ENCODE measurements at places on chromosomes 12 and 14. TPM values are rescaled to one million over a fixed set of nuclear protein-coding genes. Genes with fewer than 3 reads are reported as not detected.
A peak's percentile ranks its signal among the peaks of the same experiment; 100 is the strongest.

The CD27 gene
- total RNA-seq: not detected

GRCh38 chr14:93974833-93975232, 1.5 kb downstream of the ASB2 start:
- no peaks in the 10 kb centered on the region for H3K27me3 ChIP-seq
- DNase-seq: no peak
- H3K27ac ChIP-seq: no peak overlapping the region
- no peak overlapping the region for H3K4me3 ChIP-seq
- H3K4me1 ChIP-seq: peaks cover 45% of the 10 kb centered on the region

DNA sequence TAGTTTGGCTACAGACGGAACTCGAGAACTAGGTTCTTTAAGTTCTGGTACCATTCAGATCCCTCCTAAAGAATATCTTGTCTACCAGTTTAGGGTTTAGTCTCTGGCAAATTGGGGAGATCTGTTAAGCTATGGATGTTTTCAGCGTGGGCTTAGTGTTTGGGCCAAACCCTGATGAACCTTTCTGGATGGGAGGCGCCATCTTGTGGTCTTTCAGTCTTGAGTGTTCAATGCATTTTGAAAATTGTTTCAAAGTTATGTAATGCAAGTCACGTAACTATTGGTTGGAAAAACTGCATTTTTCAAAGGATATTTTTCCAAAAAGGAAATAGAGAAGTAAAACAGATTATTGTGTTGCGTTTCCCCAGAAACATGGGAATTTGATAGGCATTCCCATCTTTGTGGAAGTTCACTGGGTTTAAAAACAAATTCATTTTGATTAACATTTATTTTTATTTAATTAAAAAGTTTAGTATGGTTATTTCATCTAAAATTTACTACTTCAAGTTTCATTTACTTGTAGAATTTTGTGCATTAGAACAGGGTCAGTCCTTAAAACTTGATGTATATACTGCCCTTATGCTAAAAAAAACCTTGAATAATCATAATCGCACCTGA, 169.0 kb downstream of the PRIMA1 start:
- H3K27ac ChIP-seq: no peak overlapping the region
- H3K36me3 ChIP-seq: no peaks in the 10 kb centered on the region
- H3K4me1 ChIP-seq: no peaks in the 10 kb centered on the region

DNA sequence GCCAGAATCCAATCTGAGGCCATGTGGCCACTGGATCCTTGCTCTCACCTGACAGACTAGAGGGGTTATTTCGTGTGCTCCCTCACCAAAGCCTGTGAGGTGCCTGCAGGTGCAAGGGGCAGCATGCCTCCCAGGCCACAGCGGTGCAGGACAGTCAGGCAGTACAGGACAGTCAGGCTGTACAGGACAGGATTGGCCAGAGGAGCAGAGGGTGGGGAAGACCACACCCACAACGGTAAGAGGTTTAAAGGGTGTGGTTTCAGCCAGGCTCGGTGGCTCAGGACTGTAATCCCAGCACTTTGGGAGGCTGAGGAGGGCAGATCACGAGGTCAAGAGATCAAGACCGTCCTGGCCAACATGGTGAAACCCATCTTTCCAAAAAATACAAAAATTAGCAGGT, 3.1 kb upstream of the BRF1 start:
- no peak overlapping the region for H3K27ac ChIP-seq
- H3K4me1 ChIP-seq: peaks cover 9% of the 10 kb centered on the region
- no peak overlapping the region for H3K4me3 ChIP-seq
- H3K27me3 ChIP-seq: no peaks in the 10 kb centered on the region
- no peak for DNase-seq
- peaks cover 15% of the 10 kb centered on the region for H3K36me3 ChIP-seq

The TNFAIP2 gene
- 43.0 TPM for total RNA-seq

DNA sequence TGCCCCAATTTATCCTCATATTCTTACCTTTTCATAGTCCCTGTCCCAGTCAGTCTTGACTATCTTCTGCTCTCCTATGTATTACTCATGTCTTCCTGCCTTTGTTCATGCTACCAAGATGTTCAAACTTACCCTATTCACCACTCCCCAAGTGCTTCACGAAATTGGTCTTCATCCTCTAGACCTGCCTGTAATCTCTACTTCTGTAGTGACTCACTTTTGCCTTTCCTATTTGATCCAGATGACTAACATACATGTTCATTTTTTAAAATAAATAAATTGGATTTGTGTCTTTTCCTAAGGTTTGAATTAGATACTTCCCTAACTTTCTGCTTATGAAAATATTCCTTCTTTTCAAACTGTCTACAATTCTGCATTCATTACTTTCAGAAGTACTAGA, 107.7 kb upstream of the PPM1H start:
- no peak overlapping the region for H3K4me3 ChIP-seq
- peaks cover 34% of the 10 kb centered on the region for H3K4me1 ChIP-seq
- peak; percentile 84 for DNase-seq
- no peaks in the 10 kb centered on the region for H3K36me3 ChIP-seq
- H3K27me3 ChIP-seq: 0 out of 2 replicates have a peak, but pooled peaks cover 2% of the 10 kb centered on the region

DNA sequence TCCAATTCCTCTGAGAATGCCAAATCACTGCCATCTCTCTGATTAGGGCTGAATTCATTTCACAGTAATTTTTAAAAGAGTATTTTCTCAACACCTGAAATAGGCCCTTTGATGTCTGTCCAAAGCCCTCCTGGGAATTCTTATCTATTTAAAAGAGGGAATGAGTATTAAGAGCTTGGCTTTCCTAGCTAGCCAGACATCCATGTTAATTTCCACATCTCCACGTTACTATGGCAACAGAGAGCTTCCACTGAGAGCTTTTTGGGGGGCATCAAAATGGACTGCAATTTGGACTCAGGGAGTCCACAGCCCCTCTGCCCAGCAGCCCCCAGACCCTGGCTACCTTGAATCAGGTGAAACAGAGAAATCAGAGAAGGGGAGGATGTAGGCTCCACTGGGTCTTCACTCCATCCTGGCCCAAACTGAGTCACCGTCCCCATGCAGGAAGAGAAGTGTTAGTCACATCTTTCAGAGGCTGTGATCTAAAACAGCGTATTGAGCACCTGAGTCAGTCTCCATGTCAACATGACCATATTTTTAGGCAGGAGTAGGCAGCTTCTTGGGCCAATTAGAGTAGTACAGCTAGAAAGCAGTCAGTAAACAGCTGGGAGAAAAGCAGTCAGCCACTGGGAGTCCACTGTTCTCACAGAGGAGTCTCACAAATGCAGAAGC, 7.0 kb upstream of the FICD start:
- no peak overlapping the region for H3K27ac ChIP-seq
- DNase-seq: no peak
- H3K36me3 ChIP-seq: no peaks in the 10 kb centered on the region
- no peak overlapping the region for H3K4me3 ChIP-seq

GRCh38 chr12:47845081-47845480, 25.4 kb upstream of the HDAC7 start:
- no peaks in the 10 kb centered on the region for H3K4me1 ChIP-seq
- DNase-seq: no peak
- no peak overlapping the region for H3K27ac ChIP-seq
- no peak overlapping the region for H3K4me3 ChIP-seq
- peaks cover 3% of the 10 kb centered on the region for H3K27me3 ChIP-seq

The HELB gene
- total RNA-seq: 2.3 TPM

The POTEM gene
- total RNA-seq: not detected

GRCh38 chr14:73472185-73473114, 14.1 kb upstream of the NUMB start:
- no peak for DNase-seq
- H3K27ac ChIP-seq: no peak overlapping the region
- no peaks in the 10 kb centered on the region for H3K36me3 ChIP-seq
- no peak overlapping the region for H3K4me3 ChIP-seq

GRCh38 chr14:55814064-55814463, 234.1 kb downstream of the KTN1 start:
- H3K36me3 ChIP-seq: no peaks in the 10 kb centered on the region
- no peak overlapping the region for H3K27ac ChIP-seq
- peaks cover 11% of the 10 kb centered on the region for H3K4me1 ChIP-seq
- no peak for DNase-seq

DNA sequence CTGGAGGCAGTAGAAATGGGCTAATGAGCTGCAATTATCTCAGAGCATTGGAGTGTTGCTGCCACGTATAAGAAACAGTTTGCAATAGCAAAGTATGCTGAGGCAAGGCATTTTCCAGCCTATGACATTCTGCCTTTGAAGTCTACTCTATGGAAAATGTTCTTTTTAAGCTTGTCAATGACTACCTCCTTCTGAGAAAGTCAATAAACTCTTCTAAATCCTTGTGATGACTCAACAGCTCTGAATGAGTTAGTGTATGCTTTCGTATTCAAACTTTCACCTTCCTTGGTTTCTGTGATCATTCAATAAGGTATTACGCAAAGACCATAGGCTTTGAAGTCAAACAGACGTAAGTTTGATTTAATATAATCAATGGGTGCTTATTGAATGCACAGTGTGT, 111.2 kb downstream of the CAPZA3 start:
- no peak overlapping the region for H3K27ac ChIP-seq
- no peak overlapping the region for H3K4me3 ChIP-seq
- DNase-seq: no peak
- peaks cover 7% of the 10 kb centered on the region for H3K4me1 ChIP-seq
- H3K36me3 ChIP-seq: no peaks in the 10 kb centered on the region

The WIF1 gene
- total RNA-seq: not detected

GRCh38 chr14:24700511-24700910, 66.5 kb upstream of the GZMB start:
- H3K4me3 ChIP-seq: no peak overlapping the region
- no peaks in the 10 kb centered on the region for H3K4me1 ChIP-seq
- no peak for DNase-seq
- H3K36me3 ChIP-seq: no peaks in the 10 kb centered on the region
- H3K27ac ChIP-seq: no peak overlapping the region

The KRT82 gene
- total RNA-seq: not detected

GRCh38 chr14:99745307-99745951, 47.8 kb upstream of the EML1 start:
- no peaks in the 10 kb centered on the region for H3K27me3 ChIP-seq
- H3K4me3 ChIP-seq: no peak overlapping the region
- peak overlapping the region; percentile 98 for H3K27ac ChIP-seq
- peak; percentile 87 for DNase-seq
- H3K36me3 ChIP-seq: peaks cover 21% of the 10 kb centered on the region
- peaks cover 57% of the 10 kb centered on the region for H3K4me1 ChIP-seq

The GPR84 gene
- not detected for total RNA-seq

Measured in SJSA1 (cell line).